Left hindlimb (tissue), 1 donor: ENCODE measurements at places on chromosomes 7 and 10.

- no peak for DNase-seq
Observed at GRCh38 chr7:152966189-152966588, 206.6 kb downstream of the ACTR3B start.

DNA sequence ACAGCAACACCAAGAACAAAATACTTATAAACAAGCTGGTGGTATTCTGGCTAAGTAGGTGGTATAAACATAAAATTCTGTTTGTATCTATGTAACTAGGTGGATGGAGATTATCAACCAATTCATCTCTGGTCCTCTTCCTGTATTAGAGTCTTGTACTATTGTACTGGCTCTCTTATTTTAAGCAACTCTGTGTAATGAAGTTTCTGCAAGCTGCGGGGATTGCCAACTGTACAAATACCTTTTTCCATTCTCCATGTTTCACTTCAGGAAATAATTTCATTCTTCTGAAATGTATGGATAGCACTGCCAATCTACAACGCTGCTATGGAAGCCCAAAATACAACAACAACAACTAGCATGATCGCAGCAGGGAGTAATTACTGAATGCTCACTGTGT lies 44.8 kb downstream of the JAZF1 start:
- DNase-seq = no peak

- no peak for DNase-seq
Observed at GRCh38 chr10:120503689-120504088, 46.7 kb downstream of the PLPP4 start.

DNA sequence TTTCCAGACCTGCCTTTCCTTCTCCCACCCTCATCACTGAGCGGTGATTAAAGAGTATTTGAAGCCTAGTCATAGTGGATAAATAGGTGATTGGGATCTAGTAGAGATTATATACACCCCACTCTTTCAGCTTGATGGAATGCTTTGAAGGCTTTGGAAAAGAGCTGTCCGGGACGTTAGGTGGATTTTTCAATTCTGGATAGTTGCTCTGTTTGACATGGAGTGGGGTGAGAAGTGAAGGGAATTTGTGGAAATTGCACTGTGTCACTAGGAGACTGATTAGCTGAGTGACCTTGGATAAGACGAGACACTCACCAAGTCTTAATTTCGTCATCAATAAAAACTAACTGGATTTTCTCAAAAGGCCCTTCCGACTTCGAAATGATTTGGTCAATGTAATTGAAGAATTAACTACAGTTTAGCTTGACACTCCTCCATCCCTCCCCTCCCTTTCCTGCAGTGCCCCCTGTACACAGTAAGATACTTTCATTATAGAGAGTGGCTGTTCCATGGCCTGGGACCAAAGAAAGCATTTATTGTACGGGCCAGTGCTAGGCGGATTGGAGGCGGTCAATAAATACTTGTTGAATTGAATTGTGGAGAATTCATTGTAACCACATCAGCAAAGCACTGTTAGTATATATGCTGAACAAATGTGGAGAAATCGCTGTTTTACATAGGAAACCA lies 962 bp downstream of the ZKSCAN1 start:
- no peak for DNase-seq

GRCh38 chr7:100896732-100897608 lies 1.3 kb upstream of the ACHE start:
- DNase-seq = peak; percentile 62

DNA sequence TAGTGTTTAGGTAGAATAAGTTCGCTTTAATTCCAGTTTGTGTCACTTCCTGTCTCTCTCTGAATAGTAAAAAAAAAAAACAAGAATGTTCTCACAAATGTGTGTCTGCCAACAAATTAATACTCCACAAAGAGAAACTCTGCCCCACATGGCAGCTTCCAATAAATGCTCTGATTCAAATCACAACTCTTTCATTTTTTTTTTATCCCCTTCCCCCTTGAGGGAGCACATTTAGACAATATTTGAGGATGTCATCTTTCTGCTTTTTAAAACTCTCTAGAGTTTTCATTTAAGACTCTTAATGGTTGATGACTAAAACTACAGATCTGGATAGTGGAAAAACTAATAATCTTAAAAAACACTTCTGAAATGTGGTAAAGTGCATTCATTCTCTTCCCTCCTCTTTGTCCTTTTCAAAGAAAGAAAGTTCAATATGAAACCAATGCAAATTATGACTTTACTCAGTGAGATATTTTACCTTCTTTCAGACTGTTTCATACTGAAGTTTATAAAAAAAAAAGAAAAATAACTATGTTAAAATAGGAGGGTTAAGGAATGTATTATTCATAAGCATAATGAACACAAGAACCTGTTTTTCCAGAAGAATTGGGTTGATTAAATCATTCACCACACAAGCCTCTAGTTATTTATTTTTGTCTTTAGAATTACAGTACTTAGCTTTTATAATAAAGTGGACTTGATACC lies 42.3 kb downstream of the ARID5B start:
- no peak for DNase-seq

- DNase-seq = no peak
Observed at GRCh38 chr10:114157912-114158311, 16.1 kb downstream of the CCDC186 start.

DNA sequence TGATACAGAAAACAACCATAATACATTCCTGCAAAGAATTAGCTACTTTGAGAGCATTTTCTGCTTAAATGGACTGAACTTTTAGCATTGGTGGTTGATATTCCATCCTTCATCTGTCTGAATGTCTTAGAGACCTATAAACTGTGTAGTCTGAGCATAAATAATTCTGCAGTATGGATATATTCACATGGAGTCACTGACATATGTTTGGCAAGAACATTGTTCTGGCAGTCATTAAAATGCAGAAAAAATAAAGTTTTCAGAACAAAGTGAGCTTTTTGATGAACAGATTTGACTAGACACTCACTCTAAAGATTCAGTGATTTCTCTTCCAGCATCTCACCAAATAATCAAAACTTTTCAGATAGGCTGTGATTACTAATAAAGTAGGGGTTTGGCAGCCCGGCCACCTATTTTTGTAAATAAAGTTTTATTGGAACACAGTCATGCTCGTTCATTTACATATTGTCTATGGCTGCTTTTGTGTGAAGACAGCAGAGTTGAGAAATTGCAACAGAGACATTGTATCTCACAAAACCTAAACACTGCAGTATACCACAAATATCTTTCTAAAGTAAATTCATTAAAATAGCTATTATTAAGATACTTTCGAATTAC lies 44.1 kb upstream of the RAPGEF5 start:
- DNase-seq = no peak

DNA sequence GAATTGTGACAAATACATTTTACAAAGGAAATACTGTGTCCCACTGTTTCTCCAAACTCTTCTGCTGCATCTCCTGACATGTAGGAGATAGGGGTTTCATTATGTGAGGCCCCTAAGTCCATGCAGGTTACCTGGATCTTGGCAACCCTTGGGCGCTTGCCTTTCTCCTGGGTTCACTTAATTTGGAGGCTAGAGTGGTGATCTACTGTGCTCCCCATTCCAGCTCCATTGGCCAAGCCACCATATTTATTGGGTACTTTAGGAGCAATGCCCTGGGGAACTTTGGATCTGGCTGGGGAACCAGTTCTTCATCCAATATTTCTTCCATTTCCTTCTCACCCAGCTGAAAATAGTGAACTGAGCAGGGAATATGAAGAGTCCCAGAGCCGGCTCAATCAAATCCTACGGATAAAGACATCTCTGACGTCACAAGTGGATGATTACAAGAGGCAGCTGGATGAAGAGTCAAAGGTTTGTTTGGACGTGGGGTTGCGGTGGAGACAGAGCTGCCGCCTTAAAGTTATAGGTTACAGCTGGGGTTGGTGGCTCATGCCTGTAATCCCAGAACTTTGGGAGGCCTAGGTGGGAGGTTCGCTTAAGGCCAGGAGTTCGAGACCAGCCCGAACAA lies 18.5 kb downstream of the MYH16 start:
- no peak for DNase-seq

DNA sequence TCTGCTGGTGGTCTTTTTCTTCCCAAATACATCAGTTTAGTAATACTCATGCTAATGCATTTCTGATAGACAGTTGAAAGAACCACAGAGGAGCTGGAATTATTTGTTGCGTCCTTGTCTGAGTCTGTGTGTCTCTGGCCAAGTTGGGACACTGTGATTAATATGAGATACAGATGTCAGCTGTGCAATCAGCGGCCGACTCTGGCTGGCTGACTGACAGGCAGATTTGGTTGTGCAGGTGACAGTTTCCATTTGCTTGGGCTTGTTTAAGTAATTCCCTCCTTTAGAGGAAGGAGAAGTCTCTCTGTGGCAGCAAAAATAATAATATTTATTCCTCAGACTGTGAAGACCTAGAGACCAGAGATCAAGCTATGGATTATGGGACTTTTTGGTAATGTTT lies 176.2 kb upstream of the CHRM2 start:
- no peak for DNase-seq

- no peak for DNase-seq
Observed at GRCh38 chr10:118278649-118279048, 63.5 kb downstream of the FAM204A start.

- DNase-seq = no peak
Observed at GRCh38 chr7:17292843-17293242, 5.6 kb upstream of the AHR start.

- DNase-seq = no peak
Observed at GRCh38 chr7:45598886-45599520, 24.8 kb downstream of the ADCY1 start.

- DNase-seq = no peak
Observed at GRCh38 chr10:21943633-21944265, 59.8 kb downstream of the DNAJC1 start.

DNA sequence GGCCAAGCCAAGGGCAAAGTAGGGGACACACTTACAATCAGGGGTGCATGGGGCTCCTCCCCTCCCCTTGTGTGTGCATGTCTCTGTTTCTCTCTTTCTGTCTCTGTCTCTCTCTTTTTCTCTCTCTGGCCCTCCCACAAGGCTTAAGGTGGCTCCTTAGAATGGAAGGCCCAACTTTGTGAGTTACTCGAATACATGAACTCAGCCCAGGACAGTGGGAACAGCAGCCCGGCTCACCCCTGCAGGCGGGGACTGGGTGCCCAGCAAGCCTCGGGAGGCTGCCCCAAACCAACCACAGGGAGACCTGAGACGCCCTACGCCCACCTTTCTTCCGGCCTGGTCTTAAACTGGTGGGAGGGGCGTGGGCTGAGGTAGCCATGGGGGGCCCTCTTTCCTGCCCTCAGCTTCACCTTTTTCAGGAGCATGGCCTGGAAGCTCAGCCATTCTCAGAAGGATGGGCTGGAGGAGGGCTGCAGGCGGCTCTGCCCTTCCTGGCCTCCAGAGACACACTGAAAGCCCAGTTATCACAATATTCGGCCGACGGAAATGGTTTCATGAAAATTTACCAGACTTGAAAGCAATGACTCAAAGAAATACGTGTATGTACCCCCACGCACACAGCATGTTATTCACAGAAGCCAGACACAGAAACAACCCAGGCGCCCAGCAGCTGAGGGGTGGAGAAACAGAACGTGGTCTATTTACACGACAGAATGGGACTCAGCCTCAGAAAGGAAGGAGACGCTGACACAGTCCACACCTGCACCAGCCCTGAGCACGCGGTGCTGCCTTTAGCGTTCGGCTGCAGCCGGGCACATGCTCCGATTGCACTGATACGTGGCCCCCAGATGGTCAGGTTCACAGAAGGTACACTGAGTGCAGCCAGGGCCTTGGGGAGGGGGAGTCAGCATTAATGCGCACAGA lies 229.5 kb downstream of the PTPRN2 start:
- no peak for DNase-seq

GRCh38 chr10:133537546-133538545 lies 10.7 kb downstream of the CYP2E1 start:
- no peak for DNase-seq

DNA sequence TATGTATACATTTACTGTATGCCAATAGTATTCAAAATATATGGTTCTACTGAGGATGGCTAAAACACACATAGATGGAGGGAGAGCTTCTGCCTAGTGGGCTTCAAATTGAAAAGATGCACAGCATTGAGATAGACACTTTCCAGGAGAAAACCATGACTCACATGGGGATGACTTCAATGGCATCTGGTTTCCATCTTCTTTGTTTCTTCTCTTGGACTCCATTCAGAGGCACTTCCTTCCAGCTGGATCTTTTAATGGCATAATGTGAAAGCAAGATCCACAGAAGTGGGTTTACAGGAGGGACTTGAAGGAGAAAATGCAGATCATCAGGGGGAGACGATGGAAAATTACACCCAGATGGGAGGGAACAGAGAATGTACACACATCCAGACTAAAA lies 84.9 kb downstream of the ZNF365 start:
- no peak for DNase-seq

GRCh38 chr7:156031679-156032478 lies 219.6 kb upstream of the SHH start:
- DNase-seq = no peak

- no peak for DNase-seq
Observed at GRCh38 chr7:50266635-50267386, 37.7 kb upstream of the IKZF1 start.

- DNase-seq = no peak
Observed at GRCh38 chr7:11232462-11232861, 258.8 kb downstream of the PHF14 start.
